ENCODE measurements at places on chromosomes 2 and 18.
A peak's percentile ranks its signal among the peaks of the same experiment; 100 is the strongest.

GRCh38 chr2:10454505-10454904, 6.4 kb upstream of the ODC1 start:
- no peak for DNase-seq

GRCh38 chr2:108904680-108905079, 84.3 kb downstream of the EDAR start:
- DNase-seq, result no peak

GRCh38 chr18:43875511-43875910, 598.2 kb upstream of the SYT4 start:
- no peak for DNase-seq

- no peak for DNase-seq
Measured at GRCh38 chr18:27114842-27115241, 70.3 kb downstream of the CHST9 start.

- DNase-seq, result no peak
Measured at GRCh38 chr2:33336036-33336625, 140.3 kb upstream of the RASGRP3 start.

- no peak for DNase-seq
Measured at GRCh38 chr2:178949584-178949983, 100.4 kb downstream of the CCDC141 start.

DNA sequence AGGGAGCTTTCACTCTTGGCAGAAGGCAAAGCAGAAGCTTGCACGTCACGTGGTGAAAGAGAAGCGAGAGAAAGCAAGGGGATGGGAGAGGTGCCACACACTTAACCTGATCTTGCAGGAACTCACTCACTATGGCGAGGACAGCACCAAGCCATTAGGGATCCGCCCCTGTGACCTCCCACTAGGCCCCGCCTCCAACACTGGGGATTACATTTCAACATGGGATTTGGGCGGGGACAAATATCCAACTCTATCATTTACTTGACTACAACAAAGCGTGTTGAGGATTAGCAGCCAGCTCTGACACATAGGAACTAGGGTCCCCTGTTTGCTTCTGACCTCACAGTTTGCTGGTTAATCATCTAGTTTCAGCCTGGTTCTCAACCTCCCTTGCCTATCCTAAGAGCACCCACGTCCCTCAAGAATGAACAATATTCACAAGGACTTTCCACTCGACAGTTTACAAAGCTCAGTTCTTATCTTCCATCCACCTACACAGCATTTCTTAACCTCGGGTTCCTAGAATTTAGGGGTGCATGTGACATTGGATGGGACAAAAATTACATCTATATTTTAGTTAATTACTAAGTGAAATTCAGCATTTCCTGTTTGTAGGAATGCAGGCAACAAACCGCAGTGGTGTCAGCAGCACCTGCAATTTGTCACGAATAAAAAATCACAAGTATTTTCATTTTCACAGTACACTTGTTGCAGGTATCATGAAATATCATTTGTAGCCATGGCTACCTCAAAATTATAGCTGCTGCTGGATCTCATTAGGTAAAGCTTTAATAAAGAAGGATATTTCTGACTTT, 36.0 kb downstream of the LBH start:
- no peak for DNase-seq

DNA sequence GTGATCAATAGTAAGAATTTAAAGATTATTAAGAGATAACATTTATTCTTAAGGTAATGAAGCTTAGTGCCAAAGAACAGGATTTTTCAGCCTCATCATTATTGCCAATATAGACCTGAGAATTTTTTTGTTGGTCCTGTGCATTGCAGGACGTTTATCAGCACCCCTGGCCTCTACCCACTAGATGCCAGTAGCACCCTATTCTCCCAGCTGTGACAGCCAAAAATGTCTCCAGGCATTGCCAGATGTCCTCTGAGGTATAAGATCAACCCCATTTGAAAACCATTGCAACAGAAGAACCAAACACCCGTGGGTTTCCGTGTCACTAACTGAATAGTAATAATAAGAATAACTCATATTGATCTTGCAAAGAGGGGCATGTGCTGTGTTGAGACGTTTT, 700.0 kb upstream of the SOX11 start:
- DNase-seq, result no peak

- no peak for DNase-seq
Measured at GRCh38 chr18:70333316-70333715, 44.5 kb downstream of the SOCS6 start.

DNA sequence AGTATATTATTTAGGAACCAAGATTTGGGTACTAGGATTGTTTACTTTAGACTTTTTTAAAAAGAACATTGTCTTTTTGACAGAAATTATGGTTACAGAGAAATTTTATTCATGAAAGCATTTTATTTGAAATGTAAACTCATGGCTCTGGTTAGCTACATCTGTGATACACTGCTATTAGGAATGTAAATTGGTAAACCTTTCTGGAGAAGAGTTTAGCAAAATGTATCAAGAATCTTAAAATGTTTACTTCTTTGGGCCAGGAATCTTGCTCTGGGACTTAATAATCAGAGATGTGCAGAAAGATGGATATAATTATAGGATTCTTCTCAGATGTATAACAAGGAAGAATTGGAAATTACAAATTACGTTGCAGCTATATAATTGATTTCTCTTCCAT, 19.7 kb downstream of the MAP3K20 start:
- no peak for DNase-seq

DNA sequence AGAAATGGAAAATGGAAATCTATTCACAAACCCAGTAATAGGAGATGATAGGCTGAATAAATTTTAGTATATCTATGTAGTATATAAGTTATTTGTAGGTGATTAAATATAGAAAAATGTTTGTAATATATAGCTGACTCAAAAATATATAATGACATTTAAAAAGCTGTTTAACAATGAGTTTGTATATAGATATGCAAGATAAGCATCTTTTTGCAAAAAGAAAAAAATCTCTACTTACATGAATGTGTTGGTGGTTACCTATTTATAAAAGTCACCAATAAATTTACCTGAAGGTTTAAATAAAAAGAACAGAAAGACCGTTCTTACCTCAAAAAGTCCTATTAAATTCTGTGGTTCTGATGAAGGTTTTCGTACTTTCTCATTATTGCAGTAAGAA, 71.3 kb downstream of the LRPPRC start:
- DNase-seq, result no peak

DNA sequence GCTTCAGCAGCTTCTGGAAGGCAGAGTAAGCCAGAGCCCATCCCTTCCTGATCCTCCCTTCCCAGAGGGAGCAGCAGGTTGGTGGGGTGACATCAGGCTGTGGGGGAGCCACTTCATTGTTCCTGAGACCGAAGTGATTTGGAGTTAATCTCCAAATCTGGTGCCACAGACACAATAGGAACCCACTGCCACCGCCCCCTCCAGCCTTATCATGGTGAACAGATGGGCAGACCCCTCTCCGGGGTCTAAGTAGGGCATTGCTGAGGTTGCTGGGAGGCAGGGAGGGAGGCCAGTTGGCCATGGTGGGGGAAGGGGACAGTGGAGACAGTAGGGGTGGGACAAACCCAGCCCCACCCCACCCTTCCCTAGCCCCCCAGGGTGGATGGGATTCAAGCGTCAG, 25.6 kb upstream of the SLC35F6 start:
- no peak for DNase-seq

- no peak for DNase-seq
Measured at GRCh38 chr18:23020555-23021294, 87.6 kb downstream of the RBBP8 start.

- no peak for DNase-seq
Measured at GRCh38 chr2:200649724-200650123, 63.9 kb downstream of the AOX1 start.

GRCh38 chr2:144924827-144925226, 404.9 kb upstream of the ZEB2 start:
- no peak for DNase-seq

DNA sequence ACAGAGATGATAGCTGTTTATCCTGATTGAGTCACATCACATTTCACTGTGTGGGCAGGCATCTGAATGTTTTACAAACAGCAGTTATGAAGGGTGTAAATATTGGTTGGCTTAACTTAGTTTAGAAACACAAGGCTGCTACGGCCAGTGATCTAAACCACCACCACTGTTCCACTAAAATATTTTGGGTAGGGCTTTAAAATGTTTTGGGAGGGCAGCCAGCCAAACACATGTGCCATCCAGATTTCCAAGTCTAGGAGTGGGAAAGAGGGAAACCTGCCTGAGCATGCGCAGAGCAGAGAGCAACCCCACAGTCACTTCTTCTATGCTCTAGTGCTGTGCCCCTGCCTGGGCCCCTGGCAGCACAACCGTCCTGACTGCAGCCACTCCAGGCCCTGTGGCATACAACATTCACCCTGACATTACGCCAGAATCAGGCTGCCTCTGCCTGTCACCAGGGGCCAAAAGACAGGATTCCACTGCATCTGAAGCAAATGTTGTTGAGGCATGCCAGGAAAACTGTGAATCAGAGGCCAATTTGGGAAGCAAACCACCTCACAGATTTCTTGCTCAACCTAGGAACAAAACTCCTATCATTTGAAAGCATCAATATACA, 74.8 kb upstream of the COL5A2 start:
- no peak for DNase-seq

DNA sequence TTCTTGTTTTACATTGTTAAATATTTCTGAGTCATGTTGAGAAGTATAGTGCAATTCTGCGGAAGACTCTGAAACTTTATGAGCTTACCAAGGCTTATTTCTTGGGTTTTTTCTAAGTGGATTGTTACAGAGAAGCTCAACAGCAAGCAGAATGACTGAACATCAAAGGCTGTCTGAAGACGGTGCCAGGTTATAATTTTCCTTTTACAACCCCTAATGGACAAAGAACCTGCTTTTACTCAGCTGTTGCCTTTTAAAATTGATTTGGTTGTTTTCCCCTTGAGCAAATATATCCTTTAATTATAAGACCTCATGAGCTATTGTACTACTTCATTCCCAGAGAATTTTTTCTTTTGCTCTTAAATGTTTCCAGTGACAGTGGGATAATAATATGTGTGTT, 41.6 kb downstream of the LAMA3 start:
- DNase-seq, result no peak

DNA sequence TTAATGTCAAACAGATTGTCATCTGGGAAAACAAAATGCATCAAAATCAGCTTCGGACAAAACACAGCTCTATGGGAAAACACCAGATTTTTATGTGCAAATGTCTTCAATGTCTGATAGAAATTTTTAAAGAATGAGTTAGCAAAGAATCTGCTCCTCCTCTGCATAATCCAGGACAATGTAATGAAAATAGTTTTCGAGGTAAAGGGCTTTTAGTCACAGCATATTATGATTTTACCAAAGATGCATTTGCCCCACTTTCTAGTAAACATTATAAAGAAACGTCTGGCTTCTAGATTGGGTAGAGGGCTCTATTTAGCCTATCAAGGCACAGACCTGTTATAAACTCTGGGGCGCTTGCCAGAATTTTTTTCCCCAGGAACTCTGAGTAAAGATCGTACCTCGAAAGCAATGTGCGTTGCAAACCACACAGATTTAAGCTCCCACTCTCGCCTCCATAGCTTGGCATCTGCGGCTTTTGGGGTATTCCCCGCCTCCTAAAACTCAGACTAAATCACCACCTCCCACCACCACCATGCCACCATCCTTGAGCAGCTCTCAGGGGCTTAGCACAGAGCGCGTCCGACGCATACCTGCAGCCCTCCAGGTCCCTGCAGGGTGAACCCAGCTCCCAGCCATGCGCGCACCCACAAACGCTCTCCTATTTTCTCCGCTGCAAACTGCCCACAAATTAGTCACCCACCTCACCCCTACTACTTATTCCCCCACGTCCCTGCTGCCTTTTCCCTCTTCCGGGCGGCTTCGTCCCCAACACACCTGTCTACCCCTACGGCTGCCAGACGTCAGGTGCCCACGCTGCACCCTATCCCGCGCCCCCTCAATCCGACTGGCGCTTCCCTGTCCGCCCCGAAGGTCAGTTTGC, 829 bp downstream of the ACVR1C start:
- DNase-seq, result peak; percentile 54

- DNase-seq, result no peak
Measured at GRCh38 chr18:57543560-57543959, 42.9 kb downstream of the FECH start.

- DNase-seq, result no peak
Measured at GRCh38 chr2:188404341-188405004, 112.8 kb downstream of the GULP1 start.

- DNase-seq, result no peak
Measured at GRCh38 chr2:76763276-76763675, 758.9 kb downstream of the LRRTM4 start.

DNA sequence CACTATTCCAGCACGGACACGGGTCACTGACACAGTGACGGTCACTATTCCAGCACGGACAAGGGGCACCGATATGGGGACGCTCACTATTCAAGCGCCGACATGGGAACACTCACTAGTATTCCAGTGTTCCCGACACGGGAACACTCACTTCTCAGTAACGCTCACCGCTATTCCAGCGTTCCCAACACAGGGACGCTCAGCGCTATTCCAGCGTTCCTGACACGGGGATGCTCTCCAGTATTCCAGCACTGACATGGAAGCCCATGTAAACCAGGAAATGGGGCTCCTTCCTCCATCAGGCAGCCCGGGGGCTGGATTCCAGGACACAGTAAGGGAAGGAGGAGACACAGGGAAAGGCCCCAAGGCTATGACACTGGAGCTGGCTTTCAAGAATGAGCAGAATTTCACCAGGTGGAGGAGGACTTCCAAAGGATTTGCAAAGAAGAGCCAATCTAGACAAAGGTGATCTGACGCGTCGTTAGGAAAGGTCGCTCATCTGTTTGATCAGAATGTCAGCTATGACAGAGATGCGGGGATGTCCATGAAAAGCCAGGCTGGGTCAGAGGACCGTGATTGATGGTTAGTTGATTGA, 196.1 kb downstream of the EIPR1 start:
- DNase-seq, result no peak

- DNase-seq, result no peak
Measured at GRCh38 chr2:104050656-104051242, 803.2 kb upstream of the POU3F3 start.

DNA sequence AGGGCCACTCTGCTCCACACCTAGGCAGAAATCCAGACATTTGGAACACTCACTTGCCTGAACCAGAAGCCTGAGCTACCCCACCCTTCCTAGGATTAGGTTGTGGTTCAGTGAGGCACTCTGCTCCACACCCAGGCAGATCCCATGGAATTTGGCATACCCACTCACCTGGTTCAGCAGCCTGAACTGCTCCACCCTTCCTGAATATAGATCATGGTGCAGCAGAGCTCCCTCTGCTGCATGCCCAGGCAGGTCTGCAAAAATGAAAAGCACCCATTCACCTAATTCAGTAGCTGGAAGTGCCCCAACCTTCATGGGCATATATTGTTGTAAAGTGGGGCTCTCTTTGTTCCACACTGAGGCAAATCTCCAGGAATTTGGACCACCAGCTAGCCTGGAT, 185.1 kb upstream of the CNTNAP5 start:
- no peak for DNase-seq

DNA sequence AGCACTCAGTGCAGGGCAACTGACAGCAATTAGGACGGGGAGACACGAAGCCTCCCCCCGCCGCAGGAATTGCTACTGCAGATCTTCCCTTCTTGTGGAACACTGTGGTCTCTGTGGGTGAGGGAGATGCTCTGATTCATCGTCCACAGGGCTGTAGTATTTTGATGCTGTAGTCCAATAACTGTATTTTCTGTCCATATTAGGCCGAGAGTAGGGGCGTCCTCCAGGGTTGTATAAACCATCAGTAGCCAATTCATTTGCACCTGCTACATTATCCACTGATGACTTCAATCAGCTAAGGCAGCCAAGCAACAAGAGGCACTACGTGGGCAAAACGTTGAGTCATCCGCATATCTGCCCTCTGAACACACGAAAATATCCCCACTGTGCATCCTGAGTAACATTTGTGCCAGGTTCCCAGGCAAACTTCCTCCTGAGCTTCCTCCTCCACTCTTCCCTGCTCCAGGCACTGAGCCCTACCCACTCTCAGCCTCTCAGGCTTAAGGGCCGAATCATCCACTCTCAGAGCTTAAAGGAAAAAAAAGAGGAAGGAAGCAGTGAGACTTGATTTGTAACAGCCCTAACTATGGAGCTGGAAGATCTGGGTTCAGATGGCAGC, 62.1 kb downstream of the LBH start:
- DNase-seq, result peak; percentile 13
